ENCODE measurements at places on chromosomes 6 and 20.

- DNase-seq: no peak
These were observed 17.3 kb downstream of the APCDD1L start for GRCh38 chr20:58497724-58498469.

DNA sequence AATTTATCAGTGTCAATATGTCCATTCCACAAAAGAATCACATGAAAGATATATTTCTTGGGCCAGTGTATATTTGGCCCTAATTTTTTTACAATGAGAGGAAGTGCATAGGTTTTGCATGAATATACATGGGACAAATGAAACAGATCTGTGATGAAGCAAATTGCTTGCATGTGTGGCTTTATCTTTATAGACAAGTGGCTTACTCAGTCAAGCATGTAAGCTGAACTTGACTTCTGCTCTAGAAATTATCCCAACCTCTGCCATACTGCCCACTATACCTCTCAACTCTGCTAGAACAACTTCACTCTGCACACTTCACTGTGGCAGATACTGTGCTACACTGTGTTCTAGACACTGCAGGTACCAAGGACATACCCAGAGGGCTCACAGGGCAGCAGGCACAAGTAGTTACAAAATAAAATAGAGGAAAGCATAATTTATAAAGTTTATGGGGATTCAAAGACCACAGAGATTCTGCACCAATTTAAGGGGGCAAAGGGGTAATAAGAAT, 349.2 kb upstream of the HSF2 start:
- DNase-seq: no peak

GRCh38 chr6:41201764-41202173, 820 bp upstream of the TREML2 start:
- DNase-seq: no peak

- no peak for DNase-seq
These were observed 28.7 kb downstream of the PRND start for GRCh38 chr20:4750381-4750780.
